NCI-H2227 treated with DMSO at 0.1 percent for 48 hours (cell line): ENCODE measurements at places on chromosomes 1 and 21.

- no peak for DNase-seq
Measured at GRCh38 chr1:179166663-179167417, 62.6 kb downstream of the ABL2 start.

DNA sequence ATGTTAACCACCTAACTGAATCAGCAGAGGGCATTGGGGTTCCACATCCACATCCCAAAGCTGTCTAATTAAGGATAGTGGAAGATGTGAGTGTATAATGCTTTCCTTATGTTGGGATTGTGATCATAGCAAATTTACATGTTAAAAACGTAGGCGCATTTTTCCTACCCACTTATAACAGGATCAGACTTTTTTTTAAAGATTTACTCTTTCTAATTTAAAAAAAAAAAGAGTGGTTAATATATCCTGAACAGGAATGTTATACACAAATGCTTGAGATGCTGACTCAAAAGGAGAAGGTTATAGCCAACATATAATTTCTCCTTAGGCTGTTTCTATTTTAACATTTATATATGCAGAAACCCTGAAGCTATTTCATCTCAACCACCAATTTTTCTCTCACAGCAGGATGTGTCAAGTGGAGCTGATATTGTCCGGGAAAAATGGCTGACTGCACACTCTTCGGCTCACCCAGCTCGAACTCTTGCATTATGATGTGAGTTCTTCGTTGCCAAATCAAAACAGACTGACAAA is 40.3 kb downstream of the RGS5 start:
- DNase-seq = peak; percentile 38

GRCh38 chr1:155174324-155175280 is 953 bp downstream of the TRIM46 start:
- peak; percentile 67 for DNase-seq

DNA sequence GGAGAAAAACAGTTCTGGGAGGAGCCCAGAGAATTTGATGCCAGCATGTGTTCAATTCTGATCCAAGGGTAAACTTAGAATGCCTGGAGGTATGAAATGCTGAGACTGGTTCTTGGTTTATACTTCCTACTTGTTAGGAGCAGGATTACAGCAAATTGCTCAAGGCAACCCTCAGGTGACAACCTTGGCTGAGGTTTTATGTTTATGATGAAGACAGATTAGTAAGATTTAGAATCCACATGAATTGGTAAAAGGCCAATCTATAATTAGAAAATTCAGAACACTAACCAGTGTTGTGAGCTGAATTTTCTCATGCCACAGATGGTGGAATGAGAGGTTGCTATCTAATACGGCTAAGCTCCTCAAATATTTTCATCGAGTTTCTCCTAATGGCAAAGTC is 235.3 kb upstream of the NRIP1 start:
- DNase-seq = no peak

DNA sequence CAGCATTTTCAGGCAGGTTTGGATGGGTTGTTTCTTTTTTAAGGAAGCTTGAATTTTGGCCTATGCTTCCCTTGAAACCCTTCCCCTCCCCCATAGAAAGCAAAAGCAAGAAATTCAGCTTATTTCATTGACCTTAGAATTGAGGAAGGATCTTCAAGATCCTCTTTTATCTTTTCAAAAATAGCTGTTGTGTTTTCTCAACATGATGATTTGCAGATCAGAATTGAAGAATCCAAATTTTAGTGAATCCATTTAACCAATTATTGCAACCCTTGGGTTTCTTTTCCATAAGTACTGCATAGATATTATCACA is 73.7 kb downstream of the LRRC8C start:
- no peak for DNase-seq

- no peak for DNase-seq
Measured at GRCh38 chr1:42973286-42973685, 14.6 kb upstream of the SLC2A1 start.

- DNase-seq = no peak
Measured at GRCh38 chr1:56898005-56898373, 43.4 kb downstream of the C8A start.

DNA sequence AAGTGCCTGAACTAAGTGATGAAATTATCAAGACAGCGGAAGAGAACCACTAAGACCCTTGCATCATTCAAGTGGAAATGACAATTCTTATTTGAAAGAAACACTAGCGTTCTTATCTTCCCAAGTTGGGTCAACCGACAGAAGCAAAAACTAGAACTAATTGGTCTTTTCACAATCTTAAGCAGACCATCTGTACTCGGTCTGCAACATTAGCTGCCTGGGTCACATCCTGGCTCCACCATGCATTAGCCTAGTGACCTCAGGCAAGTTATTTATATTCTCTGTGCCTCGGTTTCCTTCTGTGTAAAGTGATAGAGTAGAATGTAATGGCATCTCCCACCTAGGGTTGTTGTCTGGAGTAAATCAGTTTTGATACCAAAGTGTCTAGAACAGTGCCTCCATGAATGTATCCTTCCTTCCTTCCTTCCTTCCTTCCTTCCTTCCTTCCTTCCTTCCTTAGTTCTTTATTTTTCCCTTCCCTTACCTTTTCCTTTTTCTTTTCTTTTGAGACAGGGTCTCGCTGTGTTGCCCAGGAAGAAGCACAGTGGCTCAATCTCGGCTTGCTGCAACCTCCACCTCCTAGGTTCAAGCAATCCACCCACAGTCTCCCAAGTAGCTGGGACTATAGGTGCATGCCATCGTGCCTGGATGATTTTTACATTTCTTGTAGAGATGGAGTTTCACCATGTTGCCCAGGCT is 6.0 kb downstream of the COLGALT2 start:
- DNase-seq = no peak

DNA sequence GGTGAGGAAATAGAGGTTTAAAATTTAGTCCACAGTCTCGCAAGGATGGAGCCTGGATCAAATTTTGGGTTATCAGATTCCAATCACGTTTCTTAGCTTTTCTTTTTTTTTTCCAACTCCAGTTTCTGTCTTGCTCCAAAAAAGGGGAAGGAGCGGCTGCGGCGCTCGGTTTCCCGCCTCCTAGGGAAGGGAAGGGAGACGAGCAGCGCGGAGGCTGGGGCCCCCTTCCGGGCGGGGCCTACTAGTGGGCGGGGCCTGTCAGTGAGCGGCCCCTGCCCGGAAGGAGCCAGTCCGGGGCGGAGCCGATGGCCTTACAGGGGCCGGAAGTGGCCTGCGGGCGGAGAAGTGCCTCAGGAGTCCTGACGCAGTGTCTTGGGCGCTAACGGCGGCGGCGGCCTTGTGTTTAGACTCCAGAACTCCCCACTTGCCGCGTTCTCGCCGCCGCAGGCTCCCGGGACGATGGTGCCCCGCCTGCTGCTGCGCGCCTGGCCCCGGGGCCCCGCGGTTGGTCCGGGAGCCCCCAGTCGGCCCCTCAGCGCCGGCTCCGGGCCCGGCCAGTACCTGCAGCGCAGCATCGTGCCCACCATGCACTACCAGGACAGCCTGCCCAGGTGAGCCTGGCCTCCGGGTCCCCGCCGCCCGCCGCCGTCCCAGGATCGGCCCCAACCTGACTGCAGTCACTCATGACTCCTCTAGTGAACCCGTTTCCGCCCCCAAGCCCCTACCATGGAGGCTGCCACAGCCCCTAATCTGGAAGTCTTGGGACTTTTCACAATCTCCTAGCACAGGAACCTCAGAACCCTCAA is at the start of gene CPT2:
Gene CPT2 (plus strand): TSS at position 340 of the 806 bp plus-strand sequence. CDS start 120 bp downstream, at position 460.
- peak; percentile 87 for DNase-seq

- no peak for DNase-seq
Measured at GRCh38 chr1:154408174-154408777, 3.1 kb downstream of the IL6R start.

GRCh38 chr21:45887788-45888187 is 93.8 kb upstream of the COL6A1 start:
- DNase-seq = no peak

GRCh38 chr21:35039595-35040289 is 9.4 kb downstream of the RUNX1 start:
- DNase-seq = no peak

GRCh38 chr1:111958851-111959250 is 30.6 kb downstream of the KCND3 start:
- no peak for DNase-seq

- DNase-seq = no peak
Measured at GRCh38 chr1:168328731-168329364, 48.2 kb downstream of the TBX19 start.

- DNase-seq = no peak
Measured at GRCh38 chr1:201619513-201619912, 80.6 kb downstream of the NAV1 start.

DNA sequence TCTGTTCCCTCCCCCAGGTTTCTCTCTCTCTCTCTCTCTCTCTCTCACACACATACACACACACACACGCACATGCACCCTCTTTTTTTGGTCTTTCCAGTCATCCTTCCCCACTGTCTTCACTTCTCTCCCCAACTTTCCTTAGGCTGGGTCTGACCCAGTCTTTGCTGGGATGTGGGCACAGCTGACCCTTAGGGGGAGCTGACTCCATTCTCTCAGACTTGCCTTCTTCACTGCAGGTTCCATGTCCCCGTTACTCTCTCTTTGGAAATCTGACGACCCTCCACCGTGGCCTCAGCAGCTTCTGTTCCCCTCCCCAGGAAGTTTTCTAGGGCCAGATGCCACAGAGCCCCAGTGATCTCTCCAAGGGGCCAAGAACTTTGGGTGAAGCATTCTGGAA is 2.1 kb downstream of the DISP3 start:
- DNase-seq = no peak

GRCh38 chr1:38898653-38899230 is 17.4 kb upstream of the GJA9 start:
- DNase-seq = no peak

GRCh38 chr1:30313176-30313575 is 410.2 kb downstream of the MATN1 start:
- no peak for DNase-seq

DNA sequence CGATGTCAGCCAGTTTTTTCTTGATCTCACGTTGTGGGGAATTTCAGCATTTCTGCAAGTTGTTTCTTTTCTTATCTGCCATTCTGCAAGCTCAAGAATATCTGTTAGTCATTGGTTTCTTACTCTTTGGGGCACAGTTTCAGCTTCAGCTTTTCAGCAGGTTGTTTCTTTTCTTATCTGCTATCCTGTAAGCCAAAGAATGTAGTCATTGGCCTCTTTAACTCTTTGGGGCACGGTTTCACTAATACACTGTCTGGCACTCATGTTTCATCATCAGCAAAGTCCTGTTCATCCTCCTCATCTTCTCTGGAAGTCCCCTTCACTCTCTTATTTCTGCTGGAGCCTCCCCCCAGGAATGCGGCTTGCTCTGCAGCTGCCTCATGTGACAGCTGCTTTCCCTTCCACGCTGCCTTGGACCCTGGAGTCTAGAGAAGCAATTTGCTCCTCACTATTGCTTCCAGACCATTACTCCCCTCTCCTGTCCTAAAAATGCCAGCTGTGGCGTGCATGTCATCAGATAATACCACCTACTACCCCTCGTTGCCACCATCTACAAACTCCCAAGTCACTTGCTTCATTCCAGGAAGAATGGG is 67.0 kb upstream of the CACNA1E start:
- DNase-seq = no peak

DNA sequence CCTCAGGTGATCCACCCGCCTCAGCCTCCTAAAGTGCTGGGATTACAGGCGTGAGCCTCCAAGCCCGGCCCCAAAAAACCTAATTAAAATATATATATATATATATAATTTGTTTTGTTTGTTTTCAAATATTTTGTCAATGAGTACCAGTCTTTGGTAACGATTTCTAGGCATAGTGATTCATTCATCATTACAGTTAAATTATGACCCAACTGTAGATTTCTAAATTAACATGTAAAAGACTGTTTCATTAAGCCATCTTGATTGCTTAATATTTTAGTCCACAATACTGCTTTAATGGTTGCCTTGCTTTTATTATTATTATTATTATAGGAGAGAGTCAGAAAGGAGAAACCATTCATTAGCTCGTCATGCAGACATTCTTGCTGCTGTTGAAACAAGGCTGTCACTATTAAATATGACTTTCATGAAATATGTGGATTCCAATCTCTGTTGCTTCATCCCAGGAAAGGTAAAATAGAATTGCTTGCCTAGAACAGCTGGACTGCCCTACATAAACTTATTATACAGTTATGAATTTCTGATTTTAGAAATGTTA is 19.9 kb downstream of the FBXO28 start:
- DNase-seq = no peak

GRCh38 chr1:185594786-185595410 is 139.3 kb upstream of the HMCN1 start:
- DNase-seq = no peak

GRCh38 chr1:147648933-147649332 is 21.4 kb downstream of the ACP6 start:
- DNase-seq = no peak

- DNase-seq = no peak
Measured at GRCh38 chr1:37922767-37923550, 23.9 kb downstream of the INPP5B start.

DNA sequence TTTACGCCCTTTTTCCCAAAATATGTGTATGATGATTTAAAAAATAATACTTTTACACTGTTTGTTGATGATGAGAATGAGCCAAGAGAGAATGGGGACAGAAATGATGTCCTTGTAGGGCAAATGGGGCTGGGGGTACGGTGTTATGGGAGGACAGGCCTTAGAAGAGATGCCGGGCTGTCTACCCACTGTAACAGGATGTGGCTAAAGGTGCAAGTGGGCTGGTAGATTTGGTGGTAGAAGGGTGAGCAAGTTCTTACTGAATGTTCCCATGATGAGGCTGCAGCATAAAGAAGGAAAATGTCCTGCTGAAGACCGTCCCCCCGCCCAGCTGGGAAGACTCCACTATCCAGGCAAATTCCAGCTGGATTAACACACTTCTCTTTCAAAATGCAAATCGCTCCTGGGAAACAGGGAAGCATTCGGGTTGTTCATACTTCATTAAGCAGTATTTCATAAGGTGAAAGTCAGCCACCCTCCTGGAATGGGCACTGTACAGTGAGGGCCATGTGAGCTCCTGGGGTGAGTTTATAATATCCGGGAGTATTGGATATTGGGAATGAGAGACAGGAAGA is 14.0 kb downstream of the GPA33 start:
- DNase-seq = no peak

- DNase-seq = no peak
Measured at GRCh38 chr21:27352885-27353284, 386.0 kb upstream of the ADAMTS5 start.

DNA sequence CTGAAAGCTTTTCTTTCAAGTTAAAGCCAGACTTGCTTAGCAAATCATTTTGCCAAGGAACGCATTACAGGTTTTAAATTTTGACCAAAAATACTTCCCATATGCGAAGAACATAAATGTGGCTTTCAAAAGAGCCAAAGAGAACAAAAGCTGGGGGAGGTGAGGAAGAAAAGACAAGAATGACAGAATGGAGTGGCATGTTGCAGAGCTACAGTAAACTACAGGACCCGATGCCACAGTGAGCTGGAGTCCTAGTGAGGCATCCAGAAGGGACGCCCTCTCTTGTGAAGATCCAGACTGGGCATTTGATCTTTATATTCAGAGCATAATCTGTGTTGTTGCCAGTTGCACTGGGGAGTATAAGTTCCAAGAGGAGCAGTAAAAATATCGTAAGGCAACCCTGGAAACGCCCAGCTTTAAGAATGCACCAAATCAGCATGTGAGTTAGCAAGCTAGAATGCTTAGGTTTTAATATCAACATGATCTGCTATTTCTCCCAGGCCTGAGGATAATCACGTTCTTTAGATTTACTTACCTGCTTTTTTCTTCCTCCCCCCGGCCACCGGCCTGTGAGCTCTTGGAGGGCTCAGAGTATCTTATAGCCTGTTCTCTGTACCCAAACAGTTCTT is 48.4 kb upstream of the HOOK1 start:
- DNase-seq = no peak

GRCh38 chr1:223700942-223701637 is 11.2 kb upstream of the CAPN2 start:
- DNase-seq = no peak
